Activated T-helper 2 cell treated with anti-CD3 and anti-CD28 coated beads, Interferon-gamma antibody, Interleukin-2, Interleukin-4, amounts not matched to agents 10 μg/mL and 5 μg/mL and 100 μg/mL, durations not matched to agents 14 hours and 24 hours and 36 hours (primary cell): ENCODE measurements at places on chromosomes 2 and 18.

- DNase-seq, result no peak
Observed at GRCh38 chr18:75057169-75057960, 151.6 kb downstream of the PTGR3 start.

GRCh38 chr2:34492561-34493455, 893.7 kb upstream of the FAM98A start:
- DNase-seq, result no peak

DNA sequence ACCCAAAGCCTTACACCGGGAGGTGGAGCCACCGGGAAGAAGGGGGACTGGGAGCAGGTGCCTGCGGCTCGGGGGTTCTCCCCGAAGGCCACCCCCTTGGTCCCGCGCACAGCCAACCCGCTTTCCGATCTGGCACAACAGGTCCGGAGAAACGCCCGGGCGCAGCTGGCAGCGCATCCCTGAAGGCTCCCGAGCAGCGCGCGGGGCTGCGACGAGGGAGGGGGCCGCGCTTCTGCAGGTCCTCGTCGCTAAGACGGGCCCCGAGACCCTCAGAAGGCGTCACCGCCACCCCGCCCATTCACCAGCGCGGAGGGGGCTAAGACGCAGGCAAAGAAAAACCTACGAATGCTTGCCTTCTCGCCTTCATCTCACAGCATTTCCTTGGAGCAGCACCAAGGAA, 1.8 kb downstream of the CBLN2 start:
- DNase-seq, result no peak

GRCh38 chr2:161580426-161580825, 43.8 kb upstream of the SLC4A10 start:
- DNase-seq, result no peak

- DNase-seq, result no peak
Observed at GRCh38 chr2:204353823-204354222, 191.5 kb upstream of the PARD3B start.

GRCh38 chr18:8962855-8963635, 139.5 kb upstream of the NDUFV2 start:
- no peak for DNase-seq

DNA sequence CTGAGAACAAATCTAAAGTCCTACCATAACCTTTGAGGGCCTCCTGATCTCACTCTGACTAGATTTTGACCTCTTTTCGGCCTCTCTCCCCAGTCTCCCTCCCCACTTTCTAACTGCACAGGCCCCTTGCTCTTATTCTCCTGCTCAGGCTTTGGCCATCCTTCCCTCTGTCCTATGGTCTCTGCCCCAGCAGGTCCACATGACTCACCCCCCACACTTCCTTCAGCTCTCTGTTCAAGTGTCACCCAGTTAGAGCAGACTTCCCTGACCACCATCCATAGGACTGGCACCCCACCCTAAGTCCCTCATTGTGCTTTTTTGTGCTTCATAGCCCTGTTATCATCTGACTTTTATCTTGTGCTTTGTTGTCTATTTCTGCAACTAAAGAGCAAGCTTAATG, 41.2 kb upstream of the NT5C1B start:
- DNase-seq, result no peak

- DNase-seq, result no peak
Observed at GRCh38 chr2:88657131-88657530, 29.9 kb upstream of the EIF2AK3 start.

DNA sequence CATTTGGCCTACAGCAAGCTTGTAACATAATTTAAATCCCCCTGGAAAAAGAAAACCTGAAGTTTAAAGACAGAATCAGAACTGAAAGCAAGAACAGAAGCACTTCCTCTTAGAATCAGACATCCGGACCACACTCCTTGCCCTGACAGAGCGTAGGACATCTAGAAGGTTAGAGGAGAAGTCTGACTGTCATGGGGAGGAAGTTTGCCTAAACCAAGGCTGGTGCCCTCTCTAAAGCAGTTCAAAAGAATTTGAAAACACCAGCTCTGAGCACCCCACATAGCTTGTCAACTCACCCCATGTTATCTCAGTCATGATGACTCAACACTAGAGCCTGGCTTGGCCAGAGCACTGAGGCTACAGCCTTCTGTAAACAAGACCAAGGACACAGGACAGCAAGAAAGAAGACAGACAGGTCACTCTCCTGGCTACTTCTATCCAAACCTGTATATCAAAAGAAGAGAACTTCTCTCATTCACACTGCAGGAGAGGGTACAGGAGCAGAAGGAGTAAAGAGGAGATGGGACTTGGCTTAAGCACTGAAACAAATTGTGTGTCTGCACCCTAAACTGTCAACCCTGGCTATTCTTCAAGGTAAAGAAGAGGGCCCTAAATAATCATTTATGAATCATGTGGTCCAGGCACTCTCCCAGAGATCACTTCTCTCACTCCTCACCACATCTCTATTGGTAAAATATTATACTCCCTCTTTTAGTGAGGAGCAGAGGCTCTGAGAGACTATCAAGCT, 198.6 kb downstream of the MEMO1 start:
- peak; percentile 13 for DNase-seq

DNA sequence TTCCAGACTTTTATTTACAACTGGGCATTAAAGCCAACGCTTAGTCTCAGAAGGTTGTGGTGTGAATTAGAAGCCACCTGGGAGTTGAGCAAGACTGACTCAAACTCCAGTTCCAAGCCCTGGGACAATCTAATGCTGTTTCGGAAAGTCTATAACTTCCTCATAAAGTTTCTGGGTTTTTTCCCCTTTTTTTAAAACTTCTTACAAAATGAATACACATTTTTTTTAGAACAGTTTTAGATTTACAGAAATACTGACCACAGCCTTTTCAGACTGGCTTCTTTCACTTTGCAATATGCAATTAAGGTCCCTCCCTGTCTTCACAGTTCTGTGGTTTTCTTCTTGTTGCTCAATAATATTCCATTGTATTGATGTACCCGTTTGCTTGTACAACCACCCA, 115.9 kb upstream of the TWIST2 start:
- DNase-seq, result no peak

DNA sequence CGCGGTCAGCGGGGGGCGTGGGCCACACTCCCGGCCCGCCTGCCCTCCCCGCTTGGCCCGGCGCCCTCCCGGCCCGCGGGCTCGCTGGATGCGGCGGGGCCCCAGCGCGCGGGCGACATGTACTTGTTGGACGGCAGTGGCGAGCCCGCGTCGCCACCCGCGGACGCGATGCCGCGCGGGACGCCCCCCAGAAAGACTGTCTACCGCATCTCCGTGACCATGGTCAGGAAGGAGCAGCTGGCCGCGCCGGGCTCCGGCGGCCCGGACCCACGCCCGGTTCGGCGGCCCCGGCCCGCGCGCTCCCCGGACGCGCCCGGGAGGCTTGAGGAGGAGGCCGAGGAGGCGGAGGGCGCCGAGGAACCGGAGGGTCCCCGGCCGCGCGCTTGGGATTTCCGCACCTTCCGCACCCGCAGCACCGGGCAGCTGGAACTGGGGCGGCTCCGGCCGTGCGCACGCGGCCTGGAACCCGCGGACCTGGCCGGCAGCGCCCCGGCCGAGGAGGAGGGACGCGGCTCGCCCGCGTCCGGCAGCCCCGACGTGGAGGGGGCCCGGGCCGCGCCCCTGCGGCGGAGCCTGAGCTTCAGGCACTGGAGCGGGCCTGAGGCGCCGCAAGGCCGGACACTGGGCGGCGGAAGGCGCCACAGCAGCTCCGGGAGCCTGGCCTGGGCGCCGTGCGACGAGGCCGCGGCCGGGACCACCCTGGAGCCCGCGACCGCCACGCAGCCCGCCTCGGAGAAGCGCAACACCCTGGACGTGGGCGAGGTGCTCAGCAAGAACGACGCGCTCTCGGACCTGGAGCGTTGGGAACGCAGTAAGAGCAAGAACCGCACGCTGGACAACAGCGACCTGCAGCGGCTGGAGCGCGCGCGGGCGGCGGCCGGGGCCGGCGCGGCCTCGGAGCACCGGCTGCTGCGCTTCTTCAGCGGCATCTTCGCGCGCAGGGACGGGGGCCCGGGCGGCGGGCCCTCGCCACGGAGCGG, 176.4 kb downstream of the AGAP1 start:
- DNase-seq, result no peak

DNA sequence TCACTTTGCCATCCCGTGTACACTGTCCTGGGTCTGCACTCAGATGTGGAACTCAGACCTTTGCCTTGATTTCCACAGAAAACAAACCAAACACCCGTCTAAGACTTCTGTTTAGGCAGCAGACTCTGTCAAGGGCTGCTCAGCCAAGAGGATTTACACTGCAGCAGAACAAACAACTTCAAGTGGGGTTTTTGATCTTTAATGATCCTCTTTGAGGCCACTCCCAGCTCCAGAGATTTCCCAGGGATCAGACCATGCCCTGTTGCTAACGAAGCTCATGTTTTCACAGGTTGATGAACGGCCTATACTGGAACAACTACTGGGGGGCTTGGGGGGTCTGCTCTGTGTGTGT, 52.5 kb upstream of the LGALSL start:
- no peak for DNase-seq

DNA sequence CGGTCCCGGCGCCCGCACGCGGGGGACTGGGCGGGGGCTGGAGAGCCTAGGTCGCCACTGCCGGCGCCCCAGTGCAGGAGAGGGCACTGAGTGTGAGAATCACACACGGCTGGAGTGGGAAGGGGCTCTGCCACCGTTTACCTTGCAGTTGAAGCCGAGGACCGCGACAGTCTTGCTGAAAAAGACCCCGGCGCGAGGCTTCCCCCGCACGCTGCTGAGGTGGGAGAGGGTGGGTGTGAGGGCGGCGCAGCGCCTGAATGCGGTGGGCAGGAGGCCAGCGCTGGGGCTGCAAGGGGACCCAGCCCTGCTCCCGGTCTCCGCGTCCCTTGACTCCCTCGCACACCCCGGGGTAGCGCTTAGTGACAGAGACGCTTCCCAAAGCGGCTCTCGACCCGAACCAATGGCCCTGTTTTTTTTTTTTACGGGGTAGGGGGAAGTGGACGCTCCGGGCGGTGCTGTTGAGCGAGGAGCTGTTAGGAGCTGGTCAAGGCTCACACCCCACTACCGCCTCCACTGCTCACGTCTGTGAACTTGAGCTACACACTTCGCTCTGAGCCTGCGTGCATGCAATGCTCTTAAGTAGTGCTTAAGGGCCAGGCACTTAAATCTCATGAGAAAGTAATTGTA, 794 bp downstream of the NOTO start:
- DNase-seq, result no peak

GRCh38 chr18:63586431-63586830, 712 bp upstream of the SERPINB13 start:
- DNase-seq, result no peak

DNA sequence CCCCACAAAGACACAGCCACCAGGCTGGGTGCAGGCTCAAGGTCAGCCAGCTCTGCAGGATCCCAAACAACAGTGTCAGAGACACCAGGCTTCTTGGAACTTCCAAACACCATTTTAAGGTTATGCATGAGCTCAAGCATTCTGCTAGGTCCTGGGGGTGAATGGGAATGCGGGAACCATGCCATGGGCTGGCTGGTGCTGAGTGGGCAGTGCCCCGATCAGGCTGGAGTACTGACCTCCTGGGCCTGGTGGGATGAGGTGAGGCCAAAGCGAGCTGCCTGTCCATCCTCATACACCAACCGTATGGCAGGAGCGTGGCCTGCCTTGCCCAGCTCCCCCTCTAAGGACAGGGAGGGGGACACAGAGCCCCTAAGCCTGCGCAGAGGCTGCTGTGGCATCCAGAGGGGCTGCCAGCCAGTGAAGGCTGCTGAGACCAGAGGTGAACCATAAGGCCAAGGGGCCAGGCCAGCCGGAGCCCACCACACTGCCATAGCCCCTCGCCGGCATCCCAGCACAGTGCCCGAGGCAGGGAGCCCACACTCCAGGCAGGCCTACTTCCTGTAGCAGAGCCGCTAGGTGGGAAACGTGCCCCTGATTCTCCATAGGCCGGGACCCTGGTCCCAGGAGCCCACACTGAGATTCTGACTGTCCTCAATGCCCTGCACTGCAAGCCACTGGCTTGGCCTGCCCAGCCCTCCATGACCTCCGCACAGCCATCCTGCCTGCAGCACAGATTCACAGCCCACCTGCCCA, 135.0 kb downstream of the HDAC4 start:
- DNase-seq, result no peak

GRCh38 chr2:177799531-177799930, 273.0 kb downstream of the PDE11A start:
- DNase-seq, result no peak

DNA sequence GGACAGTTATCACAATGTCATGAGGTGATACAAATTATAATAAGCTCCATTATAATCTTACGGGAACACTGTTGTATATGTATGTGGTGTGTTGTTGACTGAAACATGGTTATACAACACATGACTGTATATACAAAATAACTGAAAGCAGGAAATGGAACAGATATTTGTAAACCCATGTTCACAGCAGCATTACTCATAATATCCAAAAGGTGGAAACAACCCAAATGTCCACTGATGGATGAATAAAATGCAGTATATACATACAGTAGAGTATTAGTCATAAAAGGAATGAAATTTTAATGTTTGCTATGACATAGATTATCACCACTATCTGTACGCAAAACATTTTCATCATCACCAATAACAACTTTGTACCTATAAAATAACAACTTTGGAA, 107.3 kb downstream of the USP34 start:
- DNase-seq, result no peak

DNA sequence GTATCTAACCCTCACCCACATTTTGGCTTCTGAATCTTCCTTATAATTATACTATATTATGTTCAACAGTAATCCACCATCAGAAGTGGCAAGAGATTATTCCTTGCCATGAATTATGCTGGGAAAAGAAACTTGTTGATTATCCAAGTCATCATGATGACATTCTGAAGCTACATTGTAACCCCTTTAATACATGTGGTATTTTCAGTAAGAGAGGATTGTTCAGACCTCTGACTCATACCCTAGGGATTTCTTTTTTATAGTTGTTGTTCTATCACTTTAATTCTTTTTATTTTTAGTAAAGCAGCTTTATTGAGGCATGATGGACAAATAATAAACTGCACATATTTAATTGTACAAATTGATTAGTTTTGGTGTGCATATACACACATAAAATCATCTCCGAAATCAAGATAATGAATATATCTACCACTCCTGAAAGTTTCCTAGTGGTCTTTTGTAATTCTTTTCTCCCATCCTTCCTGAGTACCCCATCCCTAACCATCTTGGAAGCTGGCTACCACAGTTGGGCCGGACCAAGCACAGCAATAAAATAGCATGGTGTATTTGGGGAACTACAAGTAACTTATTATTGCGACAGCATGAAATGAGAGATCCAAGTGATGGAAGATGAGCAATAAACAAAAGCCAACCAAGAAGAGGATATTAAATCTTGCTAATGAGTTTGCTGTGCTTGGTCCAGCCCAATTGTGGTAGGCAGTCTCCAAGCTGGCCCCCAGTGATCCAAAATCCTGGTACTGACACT, 159.9 kb downstream of the BARD1 start:
- no peak for DNase-seq

- DNase-seq, result no peak
Observed at GRCh38 chr2:215583881-215584280, 148.0 kb upstream of the FN1 start.

- no peak for DNase-seq
Observed at GRCh38 chr2:102005989-102006885, 14.5 kb downstream of the IL1R2 start.

DNA sequence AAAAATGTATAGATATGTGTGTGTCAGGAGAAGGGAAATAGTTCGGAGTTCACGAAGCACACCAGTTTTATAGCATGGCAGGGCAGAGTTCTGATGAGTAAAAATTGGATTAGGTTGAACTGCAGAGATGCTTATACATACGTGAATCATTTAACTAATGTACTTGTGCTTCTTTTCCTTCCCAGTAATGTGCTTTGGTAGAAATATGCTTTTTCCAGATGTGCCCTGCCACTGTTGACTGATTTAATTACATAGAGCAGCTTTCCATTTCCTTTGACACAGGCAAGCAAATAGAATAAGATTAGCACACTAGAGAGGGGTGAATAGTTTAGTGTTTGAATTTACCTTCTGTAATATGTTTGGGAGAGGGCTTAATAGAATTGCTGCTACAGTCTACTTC, 28.9 kb upstream of the ARMC9 start:
- no peak for DNase-seq
